ENCODE measurements at places on chromosomes 12 and 14.

DNA sequence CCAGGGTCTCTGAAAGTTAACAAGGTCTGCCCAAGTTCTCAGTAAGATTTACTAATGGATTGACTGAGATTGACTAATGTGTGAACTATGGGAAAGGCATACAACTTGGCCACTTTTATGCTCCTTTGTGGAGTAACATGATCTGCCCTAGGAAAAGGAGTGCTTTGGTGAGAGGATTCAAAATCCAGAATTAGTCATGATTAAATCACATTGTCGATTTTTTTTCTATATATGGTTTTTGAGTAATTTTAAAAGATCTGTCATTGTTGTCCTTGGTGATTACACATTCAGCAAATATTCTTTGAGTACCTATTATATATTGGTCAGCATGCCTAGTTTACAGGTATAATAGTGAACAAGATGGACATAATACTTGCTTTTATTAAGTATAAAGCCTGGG is 147.7 kb upstream of the SYT10 start:
- no peak for DNase-seq

DNA sequence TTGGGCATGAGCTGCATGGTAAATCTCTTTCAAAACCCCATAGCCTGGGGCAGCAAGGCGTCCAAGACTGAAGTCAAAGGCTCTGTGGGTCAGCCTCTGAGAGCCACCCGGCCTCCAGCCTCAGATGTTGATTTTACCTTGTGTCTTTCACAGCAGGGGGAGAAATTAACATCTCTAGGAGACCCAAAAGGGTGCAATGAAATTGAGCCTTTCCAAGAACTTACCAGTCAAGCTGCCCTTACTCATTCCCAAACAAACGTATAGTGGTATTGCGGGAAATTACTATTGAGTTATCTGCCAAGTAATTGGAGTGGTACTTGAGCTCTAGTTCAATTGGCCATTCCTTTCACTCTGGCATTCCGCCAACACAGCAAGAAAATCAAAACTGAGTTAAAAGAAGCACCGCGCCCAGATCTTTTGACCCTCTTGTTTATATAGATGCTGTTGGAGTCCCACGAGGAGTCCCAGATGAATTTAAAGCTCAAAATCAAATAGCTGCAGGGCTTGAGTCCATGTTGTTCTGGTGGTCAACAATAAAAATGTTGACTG is 380.7 kb upstream of the SYT1 start:
- DNase-seq = no peak

DNA sequence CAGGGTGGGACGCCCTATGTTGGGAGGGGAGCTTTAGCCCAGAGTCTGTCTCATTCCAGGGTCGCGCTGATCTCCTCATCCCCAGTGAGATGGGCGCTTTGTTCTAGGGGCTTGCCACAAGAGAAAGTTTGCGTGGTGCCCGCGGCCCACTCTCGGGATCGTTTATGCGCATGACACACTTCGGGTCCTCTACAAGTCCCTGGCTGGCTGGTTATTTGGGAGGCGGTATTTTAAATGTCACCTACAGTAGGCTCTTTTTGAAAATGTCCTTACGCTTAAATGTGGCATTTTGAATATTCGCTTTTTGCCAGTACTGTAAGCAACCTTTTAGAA is 541 bp downstream of the GOLT1B start:
- DNase-seq = no peak

GRCh38 chr12:85422762-85423161 is 142.7 kb downstream of the ALX1 start:
- no peak for DNase-seq

- no peak for DNase-seq
Observed at GRCh38 chr12:59603754-59604153, 7.9 kb downstream of the SLC16A7 start.

- DNase-seq = no peak
Observed at GRCh38 chr14:79551523-79551922, 659.8 kb downstream of the DIO2 start.

GRCh38 chr14:91516663-91517388 is 6.7 kb upstream of the PPP4R3A start:
- DNase-seq = no peak

- DNase-seq = no peak
Observed at GRCh38 chr12:130504110-130504839, 166.6 kb downstream of the PIWIL1 start.

DNA sequence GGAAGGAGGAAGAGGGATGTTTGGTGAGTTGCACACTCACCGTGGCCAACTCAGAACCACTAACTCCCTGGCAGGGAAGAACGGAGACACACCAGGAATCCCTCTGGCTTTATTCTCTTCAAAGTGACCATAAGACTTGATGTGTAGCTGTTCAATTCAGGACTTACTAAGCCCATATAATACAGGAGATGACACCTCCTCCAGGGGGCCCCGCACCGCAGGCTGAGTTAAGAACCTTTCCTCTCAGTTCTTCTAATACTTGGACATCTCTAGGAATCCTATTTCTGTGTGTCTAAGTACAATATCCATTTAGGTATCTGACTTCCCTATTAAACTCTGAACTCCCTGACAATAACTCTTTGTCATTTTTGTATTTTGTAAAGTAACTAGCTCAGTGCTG is 49.5 kb downstream of the DCAF4 start:
- DNase-seq = no peak

GRCh38 chr14:51082349-51082748 is 12.6 kb downstream of the TRIM9 start:
- no peak for DNase-seq

GRCh38 chr14:72775923-72776554 is 117.9 kb downstream of the DPF3 start:
- no peak for DNase-seq

DNA sequence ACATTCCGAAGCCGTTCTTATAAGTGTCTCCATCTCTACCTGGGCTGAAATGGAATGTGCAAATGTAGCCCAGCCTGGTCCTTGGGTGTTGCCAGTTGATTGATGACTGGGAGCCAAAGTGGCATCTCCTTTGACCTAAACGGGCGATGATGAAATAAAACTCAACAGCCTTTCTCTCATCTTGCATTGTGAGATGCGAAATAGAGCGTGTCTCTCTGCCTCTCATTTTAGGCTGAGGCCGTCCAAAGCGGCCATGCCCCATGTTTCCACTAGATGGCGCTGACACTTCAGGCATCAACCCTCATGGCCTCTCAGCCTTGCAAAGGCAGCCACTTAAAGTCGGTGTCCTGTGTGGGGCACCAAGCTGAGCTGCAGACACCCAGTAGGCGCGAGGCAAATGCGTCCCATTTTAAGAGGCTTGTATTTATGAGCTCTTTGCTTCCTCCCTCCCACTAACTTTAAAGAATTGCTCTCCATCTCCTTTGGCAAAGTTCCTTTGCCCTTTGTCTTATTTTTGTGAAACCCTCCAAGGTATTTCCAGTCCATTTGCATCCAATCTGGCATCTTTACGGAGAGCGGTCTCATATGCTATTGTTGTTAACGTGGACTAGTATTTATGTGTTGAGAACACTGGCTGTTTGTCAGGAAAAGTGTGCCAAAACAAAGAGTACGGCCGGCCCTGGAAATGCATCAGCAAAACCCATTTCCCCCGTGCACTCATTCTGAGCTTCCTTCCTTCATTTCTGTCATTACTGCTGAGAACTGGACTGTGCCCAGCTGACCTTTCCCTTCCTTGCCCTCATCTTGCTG is 25.0 kb downstream of the GPRC5A start:
- DNase-seq = peak; percentile 51

DNA sequence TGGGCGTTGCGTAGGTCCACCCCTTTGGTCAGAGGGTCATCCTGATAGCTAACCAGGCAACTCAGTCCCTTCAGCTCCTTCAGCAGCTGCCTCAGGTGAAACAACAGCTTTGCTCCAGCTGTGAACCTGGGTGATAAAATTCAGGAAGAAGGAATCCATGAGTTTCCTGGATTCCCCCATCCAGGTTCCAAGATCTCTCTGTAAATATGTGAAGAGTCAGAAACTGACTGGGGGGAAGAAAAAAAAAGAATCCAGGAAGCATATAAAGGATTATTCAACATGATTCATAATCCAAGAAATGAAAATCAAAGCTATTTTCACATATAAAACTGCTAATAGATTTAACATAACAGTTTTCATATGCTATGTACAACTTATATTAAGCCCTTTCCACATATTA is 8.6 kb downstream of the STAT2 start:
- no peak for DNase-seq

DNA sequence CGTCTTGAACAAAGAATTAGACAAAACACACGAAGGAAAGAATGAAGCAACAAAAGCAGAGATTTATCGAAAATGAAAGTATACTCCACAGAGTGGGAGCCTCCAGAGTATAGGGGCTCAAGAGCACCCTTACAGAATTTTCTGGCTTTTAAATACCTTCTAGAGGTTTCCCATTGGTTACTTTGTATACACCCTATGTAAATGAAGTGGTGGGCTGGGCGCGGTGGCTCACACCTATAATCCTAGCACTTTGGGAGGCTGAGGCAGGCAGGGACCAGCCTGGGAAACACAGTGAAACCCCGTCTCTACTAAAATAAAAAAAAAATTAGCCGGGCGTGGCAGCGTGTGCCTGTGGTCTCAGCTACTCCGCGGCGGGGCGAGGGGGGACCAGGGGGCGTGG is 13.1 kb upstream of the DNM1L start:
- no peak for DNase-seq

- no peak for DNase-seq
Observed at GRCh38 chr14:22313172-22313801, 275.7 kb downstream of the DAD1 start.

DNA sequence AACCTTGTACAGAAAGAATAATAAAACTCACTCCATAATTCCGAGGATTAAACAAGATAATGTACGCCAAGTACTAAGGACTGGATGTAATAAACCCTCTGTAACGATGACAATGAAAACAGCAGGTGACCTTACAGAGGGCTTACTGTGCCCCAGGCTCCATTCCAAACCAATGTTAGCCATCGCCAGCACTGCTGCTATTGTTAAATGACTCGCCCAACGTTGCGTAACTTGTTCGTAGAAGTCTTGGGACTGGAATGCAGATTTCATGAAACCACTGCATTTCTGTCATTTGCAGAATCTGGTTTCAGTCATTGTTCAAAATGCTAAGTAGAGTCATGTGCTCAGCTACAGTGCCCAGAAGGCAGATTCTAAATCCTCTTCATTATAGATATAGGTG is 728 bp upstream of the STON2 start:
- DNase-seq = peak; percentile 18

- no peak for DNase-seq
Observed at GRCh38 chr12:56724701-56724971, 463 bp downstream of the NACA start.

Measured in HuH-7.5 (cell line).